ENCODE measurements at places on chromosomes 7 and 10. TPM values are rescaled to one million over a fixed set of nuclear protein-coding genes. Genes with fewer than 3 reads are reported as not detected.

The ANKRD2 gene
- not detected for total RNA-seq

The LRRC4 gene
- total RNA-seq = 6.1 TPM

The STEAP2 gene
- 32.2 TPM for total RNA-seq

The FRMPD2 gene
- total RNA-seq = not detected

The PLAU gene
- total RNA-seq = 18.2 TPM

The EGR2 gene
- total RNA-seq = 3.2 TPM

The HECW1 gene
- total RNA-seq = 2.5 TPM

The TBXAS1 gene
- total RNA-seq = 18.4 TPM

The LIPJ gene
- total RNA-seq = not detected

- no peak overlapping the region for H3K4me3 ChIP-seq
- no peaks in the 10 kb centered on the region for H3K36me3 ChIP-seq
- no peak for DNase-seq
- no peak overlapping the region for H3K27ac ChIP-seq
- peaks cover 10% of the 10 kb centered on the region for H3K4me1 ChIP-seq
These were observed 11.5 kb downstream of the ARL3 start for GRCh38 chr10:102702742-102703141.

DNA sequence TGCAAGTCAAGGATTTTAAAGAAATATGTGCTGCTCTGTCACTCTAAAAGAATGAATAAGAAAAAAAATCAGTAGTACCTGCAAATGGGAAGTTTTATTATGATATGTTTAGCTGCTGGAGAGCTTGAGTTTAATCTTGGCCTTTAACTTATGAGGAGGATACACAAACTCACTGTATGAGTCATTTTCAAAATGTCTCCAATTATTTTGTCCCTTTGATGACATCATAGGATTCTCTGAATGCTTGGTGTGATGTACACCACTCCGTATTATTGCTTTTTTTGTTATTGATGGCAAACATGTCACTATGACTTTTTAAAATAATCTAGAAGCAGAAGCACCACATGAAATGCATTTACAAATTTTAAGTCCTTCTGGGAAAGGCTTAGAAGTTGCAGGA, 125.8 kb downstream of the RALA start:
- no peak overlapping the region for H3K4me3 ChIP-seq
- H3K4me1 ChIP-seq = peaks cover 5% of the 10 kb centered on the region
- no peaks in the 10 kb centered on the region for H3K27me3 ChIP-seq
- no peak for DNase-seq
- H3K27ac ChIP-seq = no peak overlapping the region

DNA sequence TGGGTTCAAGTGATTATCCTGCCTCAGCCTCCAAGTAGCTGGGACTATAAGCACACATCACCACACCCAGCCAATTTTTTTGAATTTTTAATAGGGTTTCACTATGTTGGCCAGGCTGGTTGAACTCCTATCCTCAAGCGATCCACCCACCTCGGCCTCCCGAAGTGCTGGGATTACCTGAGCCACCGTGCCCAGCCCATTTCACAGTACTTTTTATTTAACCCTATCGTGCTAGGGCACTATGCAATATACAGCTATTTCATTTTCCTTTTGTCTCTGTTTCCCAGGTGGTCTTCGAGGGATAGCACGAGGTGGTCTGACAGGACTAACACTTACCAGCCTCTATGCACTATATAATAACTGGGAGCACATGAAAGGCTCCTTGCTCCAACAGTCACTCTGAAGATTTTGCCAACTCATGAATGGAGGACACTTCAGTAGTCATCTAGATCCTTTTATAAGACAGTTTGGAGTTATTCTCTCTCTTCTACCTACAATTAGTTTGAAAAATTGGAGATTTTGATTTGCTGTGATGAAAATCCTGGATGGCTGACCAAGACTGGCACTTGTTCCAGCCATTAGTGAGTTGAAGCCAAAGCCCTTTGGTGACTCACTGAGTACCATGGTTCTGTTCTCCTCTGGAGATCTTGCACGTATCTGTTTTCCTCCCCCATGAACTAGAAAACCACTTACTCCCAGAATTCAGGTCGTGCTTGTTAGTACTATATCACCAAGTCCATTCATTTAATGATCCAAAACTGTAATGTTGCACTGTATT, 27.3 kb downstream of the NCOA4 start:
- no peak overlapping the region for H3K4me3 ChIP-seq
- no peaks in the 10 kb centered on the region for H3K27me3 ChIP-seq
- no peak overlapping the region for H3K27ac ChIP-seq
- H3K4me1 ChIP-seq = no peaks in the 10 kb centered on the region
- peaks cover 4% of the 10 kb centered on the region for H3K36me3 ChIP-seq

DNA sequence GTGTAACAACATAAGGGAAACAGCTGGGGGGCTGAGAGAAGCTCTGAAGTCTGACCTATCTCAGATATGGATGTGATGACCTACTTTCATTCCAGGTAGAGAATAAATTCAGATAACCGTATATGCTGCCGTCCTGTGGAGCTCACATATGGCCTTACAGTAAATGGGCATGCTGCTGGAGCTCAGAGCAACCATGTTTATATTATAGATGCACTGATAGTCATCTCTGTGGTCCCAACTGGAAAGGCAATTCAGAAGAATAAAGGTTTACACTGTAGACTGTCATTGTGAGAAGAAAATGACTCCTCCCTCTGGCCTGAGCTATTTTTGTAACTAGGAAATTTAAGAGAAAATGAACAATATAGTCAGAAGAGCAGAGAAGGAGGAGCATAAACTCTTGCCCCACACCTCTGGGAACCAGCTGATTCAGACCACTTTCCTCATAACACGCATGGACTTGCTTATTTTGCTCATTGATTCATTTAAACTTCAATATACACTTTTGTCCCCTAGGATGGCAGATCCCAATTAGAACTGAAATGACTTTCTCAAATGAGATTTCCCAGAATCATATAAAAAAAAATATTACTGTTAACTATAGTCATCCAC, 69.9 kb upstream of the NXPH1 start:
- no peak for DNase-seq
- H3K27ac ChIP-seq = no peak overlapping the region
- no peaks in the 10 kb centered on the region for H3K4me1 ChIP-seq
- H3K36me3 ChIP-seq = no peaks in the 10 kb centered on the region
- H3K27me3 ChIP-seq = no peaks in the 10 kb centered on the region

DNA sequence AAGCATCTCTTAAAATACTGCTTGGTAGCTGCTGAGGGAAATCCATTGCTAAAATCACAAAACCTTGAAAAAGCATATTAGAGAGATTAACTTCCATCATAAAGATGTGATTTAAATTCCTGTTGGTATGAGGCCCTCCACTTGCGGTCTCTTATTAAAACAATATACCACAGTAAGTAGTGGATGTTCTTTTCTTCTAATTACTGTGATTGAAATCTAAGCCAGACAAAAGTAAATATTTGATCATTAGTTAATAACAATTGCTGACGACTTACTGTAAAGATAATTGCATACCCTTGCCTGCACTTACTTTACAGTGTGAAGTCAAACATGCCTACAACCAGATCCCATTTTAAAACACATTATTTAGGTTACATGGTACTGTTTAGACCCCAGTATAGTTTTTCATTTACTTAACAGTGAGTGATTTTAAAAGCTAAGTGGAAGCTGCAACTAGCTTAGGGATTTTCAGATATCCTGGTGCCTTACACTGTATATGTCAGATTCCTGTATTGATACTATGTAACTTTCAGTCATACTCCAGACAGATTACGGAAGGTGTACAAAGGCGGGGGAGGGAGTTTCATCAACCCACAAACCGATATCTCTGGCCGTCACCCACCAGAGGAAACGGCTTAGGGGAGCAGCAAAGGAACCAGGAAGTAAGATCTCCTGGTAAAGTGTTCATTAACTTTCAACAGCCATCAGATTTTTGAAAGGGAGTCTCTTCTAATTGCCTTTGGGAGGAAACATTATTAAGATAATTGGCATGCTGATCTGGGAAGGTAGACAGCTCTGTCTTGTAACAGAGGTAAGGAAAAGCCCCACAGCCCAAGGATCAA, 986 bp downstream of the NRP1 start:
- H3K36me3 ChIP-seq = no peaks in the 10 kb centered on the region
- DNase-seq = no peak
- H3K4me1 ChIP-seq = peaks cover 32% of the 10 kb centered on the region
- peak overlapping the region; percentile 80 for H3K4me3 ChIP-seq
- no peaks in the 10 kb centered on the region for H3K27me3 ChIP-seq

GRCh38 chr10:79137300-79137756, 68.6 kb downstream of the ZMIZ1 start:
- peak overlapping the region; percentile 88 for H3K27ac ChIP-seq
- DNase-seq = no peak
- H3K27me3 ChIP-seq = no peaks in the 10 kb centered on the region
- peaks cover 95% of the 10 kb centered on the region for H3K4me1 ChIP-seq
- H3K36me3 ChIP-seq = no peaks in the 10 kb centered on the region
- H3K4me3 ChIP-seq = no peak overlapping the region

- peaks cover 26% of the 10 kb centered on the region for H3K4me1 ChIP-seq
- H3K27me3 ChIP-seq = no peaks in the 10 kb centered on the region
- H3K4me3 ChIP-seq = no peak overlapping the region
- H3K27ac ChIP-seq = no peak overlapping the region
- no peak for DNase-seq
These were observed 59.8 kb downstream of the CPVL start for GRCh38 chr7:29086545-29086944.

DNA sequence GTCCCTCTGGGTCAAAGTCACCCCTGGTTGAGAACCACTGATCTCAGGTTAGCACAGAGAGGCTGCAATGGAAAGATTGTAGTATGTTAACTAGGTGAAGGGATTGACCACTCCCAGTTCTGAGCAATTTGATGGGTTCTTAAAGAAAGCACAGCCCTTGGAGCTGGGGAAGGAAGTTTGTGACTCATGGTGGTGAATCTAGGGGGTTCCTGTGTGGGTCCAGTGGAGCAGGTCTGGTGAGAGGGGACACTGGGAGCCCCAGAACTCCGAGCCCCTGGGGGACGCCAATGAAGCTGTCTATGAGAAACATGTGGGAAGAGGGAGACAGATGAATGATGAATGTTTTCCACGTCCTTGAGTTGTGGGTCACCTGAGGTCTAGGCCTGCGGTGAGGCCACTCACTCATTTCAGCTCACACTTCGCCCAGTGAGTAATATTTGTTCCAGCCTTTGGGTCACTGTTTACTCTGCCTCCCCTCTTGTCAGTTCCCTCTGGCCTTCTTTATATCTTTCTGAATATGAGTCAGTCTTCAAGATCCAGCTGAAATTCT, 341.9 kb downstream of the LRMDA start:
- H3K36me3 ChIP-seq = no peaks in the 10 kb centered on the region
- H3K27me3 ChIP-seq = no peaks in the 10 kb centered on the region
- H3K27ac ChIP-seq = peak overlapping the region; percentile 62
- no peak for DNase-seq
- H3K4me3 ChIP-seq = no peak overlapping the region

DNA sequence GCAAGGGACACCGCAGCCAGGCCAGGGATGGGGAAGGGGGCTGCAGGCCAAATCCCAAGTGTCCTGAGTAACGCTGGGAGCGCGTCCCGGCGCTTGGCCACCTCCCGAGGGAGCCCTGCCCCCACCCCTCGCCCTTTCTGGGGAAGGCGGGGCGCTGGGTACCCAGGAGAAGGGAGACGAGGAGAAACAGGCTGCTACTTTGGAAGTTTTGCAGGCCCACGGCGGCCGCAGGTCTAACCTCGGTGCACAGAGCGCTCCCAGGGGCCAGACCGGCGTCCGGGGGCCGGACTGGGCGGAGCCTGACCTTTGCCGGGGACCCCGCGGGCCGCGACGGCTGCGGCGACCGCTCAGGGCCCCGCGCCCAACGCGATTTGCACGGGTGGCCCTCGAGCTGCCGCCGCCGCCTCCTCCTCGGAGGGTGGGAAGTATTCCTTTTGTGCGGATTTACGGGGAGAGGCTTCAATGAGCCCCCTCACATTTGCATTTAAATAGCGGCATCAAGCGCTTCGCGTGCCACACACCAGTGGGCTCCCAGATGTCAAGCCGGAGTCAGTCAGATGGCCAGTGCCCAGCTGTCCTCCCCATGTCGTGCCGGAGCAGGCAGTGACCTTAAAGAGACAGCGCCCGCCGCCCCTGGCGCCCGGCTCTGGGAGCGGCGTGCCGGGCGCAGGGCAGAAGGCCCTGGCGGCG, 3.0 kb upstream of the EBF3 start:
- no peak for DNase-seq
- H3K4me3 ChIP-seq = no peak overlapping the region
- H3K4me1 ChIP-seq = peaks cover 48% of the 10 kb centered on the region
- no peaks in the 10 kb centered on the region for H3K36me3 ChIP-seq

GRCh38 chr7:131861620-131862346, 305.4 kb upstream of the PODXL start:
- no peak overlapping the region for H3K4me3 ChIP-seq
- DNase-seq = no peak
- no peak overlapping the region for H3K27ac ChIP-seq
- H3K4me1 ChIP-seq = no peaks in the 10 kb centered on the region
- H3K27me3 ChIP-seq = no peaks in the 10 kb centered on the region

- H3K27ac ChIP-seq = no peak overlapping the region
- no peaks in the 10 kb centered on the region for H3K36me3 ChIP-seq
These were observed 392.5 kb downstream of the NRG3 start for GRCh38 chr10:82267465-82267864.

- no peaks in the 10 kb centered on the region for H3K36me3 ChIP-seq
- H3K4me1 ChIP-seq = no peaks in the 10 kb centered on the region
- H3K27ac ChIP-seq = no peak overlapping the region
These were observed 114.7 kb upstream of the PPP1R3A start for GRCh38 chr7:114033475-114033874.

DNA sequence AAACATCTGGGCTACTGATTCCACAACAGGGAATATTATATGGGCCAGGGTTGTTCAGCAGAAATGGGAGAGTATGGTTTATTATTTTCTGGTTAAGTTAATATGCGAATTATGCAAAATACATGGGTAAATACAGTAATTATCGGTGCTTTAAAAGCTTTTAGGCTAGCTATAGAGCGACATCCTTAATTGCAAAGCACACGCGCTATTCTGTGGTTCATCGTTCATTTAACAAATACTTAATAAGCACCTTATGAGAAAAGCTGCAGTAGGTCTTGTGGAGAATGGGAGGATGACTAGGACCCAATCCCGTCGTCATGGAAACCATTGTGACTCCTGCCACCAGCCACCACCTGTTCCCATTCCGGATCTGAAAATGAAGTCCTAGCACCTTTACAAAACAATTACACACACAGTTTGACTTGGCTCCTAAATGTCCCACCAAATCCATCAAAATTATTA, 623 bp upstream of the CEP41 start:
- peak overlapping the region; percentile 58 for H3K4me3 ChIP-seq
- peaks cover 10% of the 10 kb centered on the region for H3K4me1 ChIP-seq
- H3K36me3 ChIP-seq = no peaks in the 10 kb centered on the region
- H3K27ac ChIP-seq = peak overlapping the region; percentile 72

- H3K27me3 ChIP-seq = no peaks in the 10 kb centered on the region
- no peak for DNase-seq
- no peak overlapping the region for H3K27ac ChIP-seq
These were observed 540.5 kb upstream of the FZD8 start for GRCh38 chr10:36182606-36183005.

DNA sequence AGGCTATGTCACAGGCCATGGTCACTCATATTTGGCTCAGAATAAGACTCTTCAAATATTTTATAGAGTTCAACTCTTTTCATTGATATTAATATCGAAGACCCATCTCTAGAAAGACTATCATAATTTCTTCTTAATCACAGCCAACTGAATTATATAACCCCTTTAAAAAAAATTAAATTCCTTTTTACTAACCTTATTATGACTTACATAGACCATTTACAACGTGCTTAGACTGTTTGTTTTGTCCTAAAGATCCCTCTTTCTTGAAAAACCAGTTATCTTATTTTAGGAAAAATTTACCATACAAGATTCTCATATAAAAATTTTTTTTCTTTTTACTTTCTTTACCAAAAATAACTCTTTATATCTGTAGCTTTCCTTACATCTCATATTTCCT, 10.2 kb upstream of the TMEM254 start:
- H3K27me3 ChIP-seq = no peaks in the 10 kb centered on the region
- no peaks in the 10 kb centered on the region for H3K4me1 ChIP-seq
- H3K27ac ChIP-seq = no peak overlapping the region
- H3K36me3 ChIP-seq = no peaks in the 10 kb centered on the region

All from vagina (tissue), 2 donors.